ENCODE measurements at places on chromosomes 3 and 15.

- DNase-seq = no peak
Observed at GRCh38 chr15:34610354-34610753, 26.9 kb upstream of the GOLGA8B start.

DNA sequence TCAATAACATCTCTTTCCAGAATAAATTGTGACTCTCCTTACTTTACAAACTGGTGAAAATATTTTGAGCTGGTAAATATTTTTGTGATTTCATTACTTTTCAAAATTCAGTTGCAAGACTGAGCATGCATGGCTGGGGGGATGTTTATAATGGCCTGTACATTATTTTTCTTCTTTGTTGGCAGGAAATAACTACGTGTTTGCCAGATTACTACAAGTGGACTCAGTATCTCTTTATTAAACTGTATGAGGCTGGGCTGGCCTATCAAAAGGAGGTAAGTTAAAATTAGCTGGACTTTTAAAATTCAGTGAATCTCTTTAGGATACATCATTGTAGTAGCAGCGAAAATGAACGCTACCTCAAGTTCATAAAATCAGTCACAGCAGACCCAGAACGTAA is 58.3 kb downstream of the LARS2 start:
- no peak for DNase-seq

- DNase-seq = no peak
Observed at GRCh38 chr3:64922213-64922612, 234.4 kb upstream of the ADAMTS9 start.

DNA sequence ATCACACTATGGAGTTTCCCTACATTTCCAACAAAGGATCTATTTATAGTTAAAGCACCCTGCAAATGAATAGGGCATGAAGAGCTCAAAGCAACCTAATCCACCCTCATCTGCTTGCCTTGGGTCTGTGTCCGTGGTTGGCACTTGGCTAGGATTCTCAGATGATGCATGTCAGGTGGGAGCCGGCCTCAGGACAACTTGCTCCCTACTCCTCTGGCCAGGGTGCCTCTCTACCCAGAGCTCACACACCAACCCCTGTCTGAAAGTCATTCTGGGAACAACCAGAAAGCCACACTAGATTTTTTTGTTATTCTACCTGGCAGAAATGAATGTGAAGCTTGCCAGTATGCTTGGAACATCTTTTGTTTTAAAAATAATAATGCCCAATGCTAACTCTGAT is 13.2 kb downstream of the ARHGEF3 start:
- no peak for DNase-seq

DNA sequence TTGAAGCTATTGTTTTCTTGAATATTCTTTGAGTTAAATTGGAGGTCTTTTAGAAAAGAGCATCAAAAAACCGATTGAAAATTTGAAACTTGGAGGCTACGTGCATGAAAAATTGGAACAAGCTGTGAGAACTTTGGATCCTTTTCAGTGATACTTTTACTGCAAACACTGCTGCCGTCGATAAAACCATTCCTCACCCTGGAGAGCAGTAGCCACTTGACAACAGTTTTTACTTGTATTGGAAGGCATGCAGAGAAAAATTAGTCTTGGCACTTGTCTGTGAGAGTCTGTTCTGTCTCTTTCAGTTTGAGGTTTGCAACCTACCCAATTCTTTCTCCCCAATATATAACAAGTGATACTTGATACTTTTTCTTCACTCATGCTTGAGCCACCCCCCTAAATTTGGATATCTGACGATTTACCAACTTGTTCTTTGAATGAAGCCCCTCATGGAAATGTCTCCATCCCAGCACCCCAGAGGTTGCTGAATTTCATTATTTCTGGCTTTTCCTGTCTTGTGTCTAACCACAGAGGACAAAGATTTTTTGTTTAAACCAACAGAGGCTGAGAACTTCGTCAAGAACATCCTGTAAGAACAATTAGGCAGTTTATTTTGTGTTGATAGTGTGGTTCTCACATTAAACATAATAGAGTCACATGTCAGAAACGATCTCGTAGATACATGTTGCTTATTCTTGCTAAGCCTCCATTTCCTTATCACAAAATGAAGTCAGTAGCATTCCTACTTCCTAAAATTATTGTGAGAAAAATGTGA is 307.3 kb upstream of the PLSCR5 start:
- no peak for DNase-seq

DNA sequence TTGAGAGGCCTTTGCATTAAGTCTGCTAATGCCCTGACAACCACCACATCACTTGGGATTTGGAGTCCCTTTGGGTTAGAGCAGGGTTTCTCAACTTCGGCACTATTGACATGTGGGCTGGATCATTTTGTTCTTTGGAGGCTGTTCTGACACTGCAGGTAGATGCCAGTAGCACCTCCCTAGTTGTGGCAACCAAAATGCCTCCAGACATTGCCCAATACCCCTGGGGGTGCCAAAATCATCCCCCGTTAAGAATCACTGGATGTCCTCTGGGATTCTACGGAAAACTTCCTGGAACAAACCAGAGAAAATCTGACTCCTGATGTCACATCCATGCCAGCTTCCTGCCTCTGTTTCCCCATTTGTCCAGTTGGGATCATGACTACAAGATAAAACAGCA is 37.2 kb upstream of the BLM start:
- no peak for DNase-seq

GRCh38 chr15:48643206-48643605 is 2.3 kb downstream of the FBN1 start:
- DNase-seq = no peak

DNA sequence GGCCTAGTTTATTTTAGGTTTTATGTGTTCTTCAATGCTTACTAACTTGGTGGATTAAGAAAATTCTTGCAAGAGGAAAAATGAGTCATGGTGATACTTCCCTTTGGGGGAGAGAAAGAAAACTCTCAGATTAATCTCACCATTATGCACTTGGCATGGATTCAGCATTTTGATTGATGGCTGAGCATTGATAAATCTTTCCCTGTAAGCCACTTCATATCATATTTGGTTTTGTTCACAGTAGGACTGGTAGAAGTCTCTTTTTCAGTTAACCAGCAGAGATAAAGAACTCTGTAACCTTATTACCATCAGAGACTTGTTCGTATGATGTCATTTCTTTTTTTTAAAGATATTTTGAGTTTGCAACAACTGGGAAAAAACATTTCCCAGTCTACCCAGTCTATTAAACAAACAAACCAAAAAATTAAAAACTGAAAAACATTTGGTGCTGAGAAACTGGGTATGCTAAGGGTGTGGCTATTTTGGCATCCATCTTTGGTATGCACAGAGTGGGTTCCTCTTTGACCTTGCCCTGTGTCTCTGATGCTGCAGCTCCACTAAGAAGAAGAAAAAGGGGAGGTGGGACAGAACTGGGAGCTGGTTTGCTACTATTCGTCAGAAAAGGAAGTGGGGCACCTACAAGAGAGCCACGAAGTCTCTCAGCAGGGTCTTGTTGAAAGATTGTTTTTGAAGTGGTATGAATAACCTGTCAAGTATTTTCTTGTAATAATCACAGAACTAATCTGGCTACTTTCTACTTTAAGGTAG is 17.2 kb downstream of the TMOD3 start:
- no peak for DNase-seq

- no peak for DNase-seq
Observed at GRCh38 chr3:73540969-73541740, 83.6 kb downstream of the PDZRN3 start.

DNA sequence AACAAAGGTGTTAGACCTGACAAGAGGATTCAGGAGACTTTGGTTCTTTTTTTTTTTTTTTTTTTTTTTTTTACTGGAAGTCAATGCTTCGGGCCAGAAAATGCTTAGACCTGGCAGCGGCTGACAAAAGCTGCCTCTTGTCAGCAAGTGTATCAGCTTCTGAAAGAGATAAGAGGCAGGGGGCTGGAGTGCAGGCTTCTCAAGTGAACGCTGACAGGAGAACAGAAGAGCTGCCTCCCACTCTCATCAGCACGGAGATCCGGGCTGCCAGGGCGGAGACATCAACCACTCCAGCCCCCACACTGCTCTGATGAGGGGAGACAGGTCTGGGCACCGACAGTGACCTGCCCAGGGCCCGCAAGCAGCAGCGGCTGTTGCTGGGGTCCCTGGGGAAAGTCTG is 9.4 kb upstream of the SCN5A start:
- no peak for DNase-seq

DNA sequence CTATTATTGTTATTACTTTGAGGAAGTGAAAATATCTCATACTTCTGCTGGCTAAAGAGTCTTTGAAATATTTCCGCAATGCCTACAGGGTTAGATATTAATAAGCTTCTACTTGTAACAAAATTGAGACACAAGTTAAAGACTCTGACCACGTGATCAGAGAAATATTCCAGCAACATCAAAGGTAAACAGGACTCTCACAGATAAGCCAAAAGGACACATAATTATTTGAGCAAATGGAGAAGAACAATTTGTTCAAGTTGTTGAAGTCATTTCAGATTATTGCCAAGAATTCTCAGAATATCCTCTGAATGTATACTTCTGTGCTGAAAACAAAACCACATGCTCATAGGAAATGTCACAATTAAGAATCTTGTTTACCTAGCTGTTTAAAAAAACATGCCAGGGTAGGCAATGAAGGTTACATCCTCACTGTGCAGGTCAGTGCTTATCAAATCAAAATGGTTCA is 225.8 kb upstream of the ALCAM start:
- DNase-seq = no peak

DNA sequence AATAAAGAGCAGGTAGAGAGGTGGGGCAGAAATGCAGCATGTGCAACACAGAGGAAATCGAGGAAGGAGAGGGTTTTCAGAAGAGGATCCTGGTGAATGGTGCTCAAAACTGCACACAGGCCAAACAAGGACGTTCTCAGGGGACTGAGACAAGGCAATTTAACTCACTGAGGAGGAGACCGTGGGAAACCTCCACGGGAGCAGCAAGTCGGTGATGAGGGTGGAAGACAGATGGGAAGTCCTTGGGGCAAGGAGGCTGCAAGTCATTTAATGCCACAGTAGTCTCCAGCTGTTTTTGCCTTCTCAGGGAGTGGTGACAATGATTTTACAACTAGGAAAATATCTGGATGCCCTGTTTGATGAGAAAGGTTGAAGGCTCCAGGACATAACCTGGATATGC is 11.5 kb upstream of the PDIA5 start:
- DNase-seq = no peak

DNA sequence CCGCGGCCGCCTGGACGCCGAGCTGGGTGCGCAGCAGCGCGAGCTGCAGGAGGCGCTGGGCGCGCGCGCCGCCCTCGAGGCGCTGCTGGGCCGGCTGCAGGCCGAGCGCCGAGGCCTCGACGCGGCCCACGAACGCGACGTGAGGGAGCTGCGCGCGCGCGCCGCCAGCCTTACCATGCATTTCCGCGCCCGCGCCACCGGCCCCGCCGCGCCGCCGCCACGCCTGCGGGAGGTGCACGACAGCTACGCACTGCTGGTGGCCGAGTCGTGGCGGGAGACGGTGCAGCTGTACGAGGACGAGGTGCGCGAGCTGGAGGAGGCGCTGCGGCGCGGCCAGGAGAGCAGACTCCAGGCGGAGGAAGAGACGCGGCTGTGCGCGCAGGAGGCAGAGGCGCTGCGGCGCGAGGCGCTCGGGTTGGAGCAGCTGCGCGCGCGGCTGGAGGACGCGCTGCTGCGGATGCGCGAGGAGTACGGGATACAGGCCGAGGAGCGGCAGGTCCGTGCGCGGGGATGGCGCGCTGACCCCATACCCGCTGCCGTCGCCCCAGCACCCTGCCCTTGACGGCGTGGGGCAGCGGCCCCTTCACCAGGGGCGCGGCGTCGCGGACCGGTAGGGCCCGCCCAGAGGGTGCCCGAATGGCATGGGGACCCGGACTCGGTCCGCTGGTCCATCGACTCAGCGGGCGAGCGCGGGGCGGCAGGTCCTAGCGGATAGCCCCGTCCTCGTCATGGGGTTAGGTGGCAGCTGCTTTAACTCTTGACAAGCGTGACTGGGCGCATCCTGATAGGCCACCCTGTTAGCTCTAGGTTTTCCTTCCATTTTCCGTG is 848 bp downstream of the SYNM start:
- DNase-seq = no peak

GRCh38 chr15:65101891-65102708 is 12.9 kb downstream of the UBAP1L start:
- no peak for DNase-seq

DNA sequence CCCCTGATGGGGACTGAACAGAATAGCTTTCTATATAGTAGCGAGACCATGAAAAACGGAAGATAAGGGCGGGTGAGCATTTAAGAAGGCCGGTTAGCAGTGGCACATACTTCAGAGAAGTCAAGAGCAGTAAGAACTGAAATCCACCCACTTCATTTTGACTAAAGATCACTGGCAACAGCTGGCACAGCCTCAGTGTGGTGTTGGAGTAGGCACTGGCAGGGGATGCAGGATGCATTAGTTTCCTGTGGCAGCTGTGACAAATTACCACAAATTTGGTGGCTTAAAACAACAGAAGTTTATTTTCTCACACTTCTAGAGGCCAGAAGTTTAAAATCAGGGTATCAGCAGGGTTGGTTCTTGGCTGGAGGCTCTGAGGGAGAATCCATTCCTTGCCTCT is 176.5 kb downstream of the ADAMTSL3 start:
- DNase-seq = no peak

DNA sequence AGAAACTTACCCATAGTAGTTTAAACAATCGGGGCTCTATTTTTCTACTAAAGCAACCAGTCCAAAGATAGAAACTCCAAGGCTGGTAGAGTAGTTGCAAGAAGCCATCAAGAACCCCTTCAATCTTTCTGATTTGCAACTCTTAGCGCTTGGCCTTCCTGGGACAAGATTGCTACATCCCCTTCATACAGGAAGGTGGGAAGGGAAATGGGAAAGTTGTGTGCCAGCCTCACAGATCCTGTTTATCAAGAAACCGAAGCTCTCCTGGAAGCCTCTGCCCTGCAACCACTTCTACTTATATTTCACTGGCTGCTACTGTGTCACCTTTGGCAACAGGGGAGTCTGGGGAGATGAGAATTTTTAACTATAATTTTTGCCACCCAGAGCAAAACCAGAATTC is 46.2 kb downstream of the OSBPL10 start:
- no peak for DNase-seq

- no peak for DNase-seq
Observed at GRCh38 chr3:35832140-35832571, 192.8 kb downstream of the ARPP21 start.

DNA sequence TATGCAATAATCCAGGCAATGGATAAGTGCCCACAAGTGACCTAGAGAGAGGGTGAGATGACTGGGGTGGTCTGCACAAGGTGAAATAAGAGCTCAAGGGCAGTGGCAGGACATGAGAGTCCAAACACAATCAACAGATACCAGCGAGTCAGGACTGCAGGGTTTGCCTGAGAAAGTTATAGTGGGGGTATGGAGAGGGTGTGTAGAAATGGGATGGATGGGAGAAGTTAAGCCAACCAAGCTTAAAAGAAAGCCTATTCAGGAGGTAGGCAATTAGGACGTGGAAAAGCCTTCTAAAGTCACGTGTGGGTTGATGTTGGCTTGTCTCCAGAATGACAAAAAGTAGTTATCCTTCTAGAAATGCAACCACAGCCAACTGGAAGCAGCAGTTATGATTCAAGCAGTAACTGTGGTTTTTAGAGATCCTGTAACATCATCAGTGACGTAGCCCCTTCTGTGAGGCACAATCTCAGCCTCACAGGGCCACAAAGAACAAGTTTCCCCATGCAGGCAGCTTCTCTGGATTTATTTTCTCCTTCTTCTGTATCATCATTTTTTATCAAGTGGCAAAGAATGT is 56.1 kb downstream of the FAM174B start:
- DNase-seq = no peak
